ENCODE measurements at places on chromosomes 11 and 22.

DNA sequence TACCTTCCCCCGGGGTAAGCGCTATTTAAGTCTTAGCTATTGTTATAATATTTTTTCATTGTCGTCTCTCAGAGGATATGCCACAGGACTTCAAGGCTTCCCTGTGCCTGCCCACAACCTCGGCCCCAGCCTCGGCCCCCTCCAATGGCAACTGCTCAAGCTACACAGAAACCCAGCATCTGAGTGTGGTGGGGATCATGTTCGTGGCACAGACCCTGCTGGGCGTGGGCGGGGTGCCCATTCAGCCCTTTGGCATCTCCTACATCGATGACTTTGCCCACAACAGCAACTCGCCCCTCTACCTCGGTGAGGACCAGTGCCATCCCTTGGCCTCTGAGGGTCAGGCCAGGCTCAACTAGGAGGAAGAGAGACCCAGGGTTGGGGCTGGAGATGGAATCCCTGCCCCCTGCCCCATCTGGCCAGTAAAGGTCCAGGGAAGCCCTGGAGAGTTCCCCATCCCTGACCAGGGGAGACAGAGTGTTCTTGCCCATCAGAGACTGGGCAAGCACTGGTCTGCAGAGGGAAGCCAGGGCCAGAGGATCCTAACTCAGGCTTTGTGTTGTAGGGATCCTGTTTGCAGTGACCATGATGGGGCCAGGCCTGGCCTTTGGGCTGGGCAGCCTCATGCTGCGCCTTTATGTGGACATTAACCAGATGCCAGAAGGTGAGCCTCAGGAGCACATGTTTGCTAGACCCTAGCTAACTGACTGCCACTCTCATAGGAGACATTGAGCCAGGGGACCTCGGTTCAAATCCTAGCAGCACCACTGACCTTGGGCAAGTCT lies 18.4 kb downstream of the SLCO2B1 start:
- no peak for DNase-seq

DNA sequence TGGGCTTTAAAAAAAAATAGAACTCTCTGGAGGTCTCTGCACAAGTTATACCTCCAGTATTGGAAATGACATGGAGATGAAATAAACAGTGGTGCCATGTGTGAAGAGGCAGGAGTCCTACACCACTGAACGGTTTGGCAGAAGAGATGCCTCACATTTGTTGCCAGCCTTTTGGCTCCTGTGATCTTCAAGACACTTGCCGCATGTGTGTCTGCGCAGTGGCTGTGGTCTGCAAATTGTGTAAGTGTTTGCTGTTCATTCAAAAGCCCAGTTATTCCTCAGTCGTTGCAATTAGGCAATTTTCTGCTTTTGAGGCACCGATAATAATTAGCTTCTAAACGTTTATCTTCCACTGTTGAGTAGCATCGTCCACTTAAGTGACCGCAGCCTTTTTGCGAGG lies 319.1 kb downstream of the BRD1 start:
- DNase-seq = no peak

- DNase-seq = no peak
Observed at GRCh38 chr22:44586351-44586990, 88.4 kb upstream of the RTL6 start.

DNA sequence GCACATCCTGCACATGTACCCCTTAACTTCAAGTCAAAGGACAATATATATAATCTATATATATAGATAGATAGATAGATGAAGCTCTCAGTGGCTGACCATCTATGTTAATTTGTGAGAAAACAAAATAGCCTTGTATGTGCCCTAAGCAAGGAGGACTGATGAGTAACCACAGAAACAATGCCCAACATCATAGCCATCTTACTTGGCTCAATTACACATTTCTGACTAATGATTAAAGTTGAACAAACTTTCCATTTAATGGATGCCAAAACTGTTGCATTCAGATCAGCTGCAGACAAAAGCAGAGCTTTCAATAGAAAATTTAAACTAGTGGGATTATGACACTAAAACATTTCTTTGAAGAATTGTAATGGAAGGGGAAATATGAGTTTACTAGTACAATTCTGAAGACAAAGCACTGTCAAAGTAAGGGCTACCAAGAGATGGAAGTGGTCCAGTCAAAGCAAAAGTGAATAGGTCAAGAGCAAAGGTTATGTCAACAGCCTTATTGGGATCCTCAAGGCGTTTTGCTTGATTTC lies 1188.2 kb upstream of the RAG2 start:
- no peak for DNase-seq

- DNase-seq = no peak
Observed at GRCh38 chr11:64401775-64402174, 42.8 kb downstream of the RPS6KA4 start.

DNA sequence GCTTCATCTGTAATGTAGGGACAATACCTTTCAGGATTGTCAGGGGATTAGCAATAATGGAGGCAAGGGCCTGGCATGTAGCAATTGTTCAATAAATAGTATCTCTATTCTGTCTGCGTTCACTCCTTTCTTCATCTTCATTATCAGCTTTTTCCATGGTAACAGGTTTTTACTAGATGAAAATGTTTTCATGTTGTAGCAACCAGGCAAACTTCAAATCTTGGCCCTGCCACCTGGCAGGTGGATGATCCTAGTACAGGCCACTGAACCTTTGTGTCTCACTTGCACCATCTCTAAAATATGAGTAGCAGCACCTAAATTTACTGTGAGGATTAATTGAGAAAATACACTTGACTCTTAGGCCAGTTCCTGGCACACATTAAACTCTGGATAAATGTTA lies 83.4 kb downstream of the SWAP70 start:
- DNase-seq = no peak

DNA sequence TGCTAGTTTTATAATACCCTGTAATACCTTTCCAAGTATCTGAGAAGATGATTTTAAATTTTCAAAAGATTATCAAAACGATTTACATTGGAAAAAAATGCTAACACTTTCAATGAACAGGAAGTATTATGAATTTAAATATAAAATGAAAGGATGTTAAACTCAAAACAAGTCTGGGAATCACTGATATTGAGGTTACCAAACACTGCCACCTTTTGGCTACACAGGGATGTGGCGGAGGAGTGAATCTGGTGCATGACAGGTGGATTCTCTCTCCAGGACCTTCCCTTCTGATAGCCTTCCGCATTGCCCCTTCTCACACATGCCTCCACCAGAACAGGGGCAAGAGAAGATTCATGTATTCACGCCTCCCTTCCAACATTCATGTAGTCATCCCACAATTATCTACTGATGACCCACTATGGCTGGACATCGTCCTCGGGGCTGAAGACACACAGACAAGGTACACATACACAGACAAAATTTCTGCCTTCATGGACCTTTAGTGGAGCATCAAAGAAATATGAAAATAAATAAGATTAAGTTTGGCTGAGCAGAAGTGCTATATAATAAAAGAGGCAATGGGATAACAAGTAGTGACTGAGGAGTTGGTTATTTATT lies 34.7 kb downstream of the ATG16L2 start:
- DNase-seq = no peak

DNA sequence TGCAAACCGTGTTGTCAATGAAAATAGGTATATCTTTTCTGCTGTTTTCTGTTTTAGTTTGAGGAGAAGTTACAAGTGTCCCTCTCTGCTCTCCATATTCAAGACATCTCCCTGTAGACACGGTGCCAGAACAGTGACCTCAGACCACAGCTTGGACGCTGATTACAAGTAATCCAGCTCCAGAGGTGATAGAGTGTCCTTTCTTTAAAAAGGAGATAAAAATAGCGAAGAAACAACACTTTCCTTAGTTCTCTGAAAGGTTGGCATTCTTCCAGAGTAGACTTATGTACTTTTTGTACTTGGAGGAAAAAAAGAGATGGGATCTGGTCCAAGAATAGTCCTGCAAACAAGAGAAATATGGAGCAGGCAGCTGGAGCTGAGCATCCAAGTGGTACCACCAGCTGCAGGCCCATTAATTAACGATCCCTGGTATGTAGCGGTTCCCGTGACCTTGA lies 43.0 kb upstream of the WT1 start:
- no peak for DNase-seq

GRCh38 chr11:11786771-11787170 lies 55.0 kb upstream of the USP47 start:
- DNase-seq = no peak

- DNase-seq = no peak
Observed at GRCh38 chr11:34941688-34942087, 25.3 kb downstream of the PDHX start.

- no peak for DNase-seq
Observed at GRCh38 chr11:71537537-71537936, 288 bp upstream of the KRTAP5-8 start.

GRCh38 chr11:97107604-97108003 lies 717.8 kb downstream of the JRKL start:
- no peak for DNase-seq

- DNase-seq = no peak
Observed at GRCh38 chr11:45649544-45650165, 15.8 kb downstream of the CHST1 start.

DNA sequence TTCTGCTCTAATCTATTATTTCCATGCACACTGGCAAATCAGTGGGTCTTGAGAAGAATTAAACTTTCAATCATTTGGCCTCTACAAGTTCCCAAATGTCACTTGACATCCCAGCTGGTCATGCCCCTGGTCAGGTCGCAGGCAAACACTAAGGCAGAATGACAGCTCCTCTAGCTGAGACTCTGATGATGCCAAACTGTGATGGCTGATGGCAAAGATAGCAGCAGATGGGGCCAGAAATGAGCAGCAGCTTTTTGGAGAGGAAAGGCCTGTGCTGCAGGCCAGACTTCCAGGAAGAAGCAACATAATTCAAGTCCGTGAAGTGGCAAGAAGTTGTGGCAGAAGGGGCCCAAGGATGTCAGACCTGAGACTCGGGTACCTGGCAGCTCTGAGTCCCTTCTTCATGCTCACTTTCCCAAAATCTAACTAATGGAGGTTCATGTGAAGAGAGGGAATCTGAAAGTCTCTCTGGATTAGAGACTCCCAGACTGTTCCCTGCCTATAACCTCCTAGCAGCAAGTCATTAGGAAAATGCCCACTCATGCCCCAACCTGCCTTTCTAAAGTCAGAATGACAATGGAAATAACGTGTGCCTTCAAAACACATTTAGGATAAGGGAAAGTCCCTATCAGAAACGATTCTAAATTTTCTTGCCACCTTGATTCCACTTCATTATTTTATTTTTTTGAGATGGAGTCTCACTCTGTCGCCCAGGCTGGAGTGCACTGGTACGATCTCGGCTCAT lies 9.4 kb upstream of the PMM1 start:
- DNase-seq = no peak

- no peak for DNase-seq
Observed at GRCh38 chr11:132486060-132486459, 1046.2 kb downstream of the OPCML start.

All from esophagus squamous epithelium (tissue), 5 donors.